Uterine smooth muscle cell (primary cell): ENCODE measurements at places on chromosomes 2 and 18. TPM values are rescaled to one million over a fixed set of nuclear protein-coding genes. Genes with fewer than 3 reads are reported as not detected.

SLC9A2 gene
- not detected in 2 replicates for total RNA-seq

FBXO48 gene
- 0.37 and 0.66 TPM in 2 replicates for total RNA-seq

SLC5A7 gene
- not detected in 2 replicates for total RNA-seq

GALR1 gene
- under 0.01 TPM in 1 of 2 replicates, not detected in the other for total RNA-seq

C2orf81 gene
- total RNA-seq: 1.00 and 1.4 TPM in 2 replicates

SIGLEC15 gene
- 0.87 and 1.2 TPM in 2 replicates for total RNA-seq

FRZB gene
- total RNA-seq: 0.11 and 0.12 TPM in 2 replicates

WNT6 gene
- not detected in 2 replicates for total RNA-seq

RGPD4 gene
- total RNA-seq: not detected in 2 replicates

TSGA10 gene
- 3.7 and 5.1 TPM in 2 replicates for total RNA-seq

CCDC178 gene
- 0.50 and 2.7 TPM in 2 replicates for total RNA-seq

NPHP1 gene
- 5.4 and 5.6 TPM in 2 replicates for total RNA-seq

SNRPD1 gene
- total RNA-seq: 14.2 and 28.7 TPM in 2 replicates

ASPRV1 gene
- 0.11 and 0.12 TPM in 2 replicates for total RNA-seq

ACVR1C gene
- total RNA-seq: 0.25 and 0.33 TPM in 2 replicates

CHMP3 gene
- total RNA-seq: 118 TPM in 2 replicates

MALL gene
- 18.1 and 59.2 TPM in 2 replicates for total RNA-seq
